ENCODE measurements at places on chromosomes 3 and 15. TPM values are rescaled to one million over a fixed set of nuclear protein-coding genes. Genes with fewer than 3 reads are reported as not detected.

SAMD7 gene
- not detected for total RNA-seq

CCK gene
- total RNA-seq = 1.5 TPM

HDC gene
- not detected for total RNA-seq

VPS33B gene
- total RNA-seq = 26.6 TPM

WDR72 gene
- 6.1 TPM for total RNA-seq

TRA2B gene
- 191 TPM for total RNA-seq

EFHB gene
- total RNA-seq = 0.53 TPM

KLHL40 gene
- total RNA-seq = not detected

CFAP100 gene
- not detected for total RNA-seq

PPP4R2 gene
- total RNA-seq = 64.8 TPM

TEX55 gene
- total RNA-seq = not detected

IMPDH2 gene
- total RNA-seq = 162 TPM

EPHB3 gene
- total RNA-seq = 0.23 TPM

FSTL1 gene
- 76.2 TPM for total RNA-seq

SNTN gene
- total RNA-seq = not detected

ELL3 gene
- 1.8 TPM for total RNA-seq

RHOA gene
- total RNA-seq = 581 TPM

CMTM8 gene
- total RNA-seq = 11.7 TPM

ZFAND6 gene
- total RNA-seq = 99.0 TPM

SPATA12 gene
- 0.41 TPM for total RNA-seq

EPB42 gene
- not detected for total RNA-seq

CLDN16 gene
- 0.34 TPM for total RNA-seq

C3orf49 gene
- total RNA-seq = not detected

SRGAP3 gene
- 0.98 TPM for total RNA-seq

GRIP2 gene
- total RNA-seq = 0.52 TPM

NAALADL2 gene
- total RNA-seq = not detected

LMAN1L gene
- total RNA-seq = not detected

GOLGA6L4 gene
- total RNA-seq = 1.7 TPM

SV2B gene
- total RNA-seq = 0.09 TPM

TBCCD1 gene
- 6.9 TPM for total RNA-seq

GXYLT2 gene
- 3.5 TPM for total RNA-seq

CHL1 gene
- total RNA-seq = not detected

INKA1 gene
- 3.0 TPM for total RNA-seq

PLSCR2 gene
- total RNA-seq = not detected

HCLS1 gene
- not detected for total RNA-seq

ALDH1A3 gene
- 18.9 TPM for total RNA-seq

FAM3D gene
- total RNA-seq = not detected

TRNT1 gene
- 32.3 TPM for total RNA-seq

ACP3 gene
- not detected for total RNA-seq

ACTC1 gene
- 0.27 TPM for total RNA-seq

PXYLP1 gene
- total RNA-seq = 9.7 TPM

IFT122 gene
- 14.2 TPM for total RNA-seq

KCNAB1 gene
- total RNA-seq = not detected

GCNT3 gene
- 156 TPM for total RNA-seq

GPR149 gene
- total RNA-seq = not detected

APOD gene
- 1.2 TPM for total RNA-seq

CCDC39 gene
- total RNA-seq = not detected

BNIP2 gene
- 63.9 TPM for total RNA-seq

GASK1A gene
- total RNA-seq = not detected

CA12 gene
- 141 TPM for total RNA-seq

RHCG gene
- total RNA-seq = 41.2 TPM

PLIN1 gene
- total RNA-seq = 0.11 TPM

PLSCR4 gene
- 6.7 TPM for total RNA-seq

TNNC1 gene
- 0.87 TPM for total RNA-seq

All from A549 treated with ZK216348 at 1 μM for 4 hours (cell line).